Cardiac muscle cell (in vitro differentiated cells and primary cell): ENCODE measurements at places on chromosomes 13 and 19.

DNA sequence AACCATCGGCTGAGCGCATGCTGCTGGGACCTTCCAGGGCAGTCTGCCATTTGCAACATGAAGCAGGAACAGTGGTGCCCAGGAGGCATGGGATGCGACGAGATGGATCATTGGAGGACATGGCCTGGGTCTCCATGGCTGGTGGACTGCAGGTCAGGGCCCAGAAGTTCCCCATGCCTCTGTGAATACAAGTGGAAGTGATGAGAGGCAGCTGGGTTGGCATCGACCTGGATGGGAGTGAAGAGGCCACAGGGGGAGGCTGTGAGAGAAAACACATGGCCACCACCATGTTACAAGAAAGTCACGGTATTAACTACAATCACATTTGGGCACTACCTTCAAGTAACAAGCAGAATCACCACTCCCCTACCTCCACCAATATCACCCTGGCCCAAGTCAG lies 262.0 kb downstream of the FOXO1 start:
- DNase-seq, result no peak

GRCh38 chr19:29766100-29766499 lies 45.7 kb upstream of the CCNE1 start:
- no peak for DNase-seq

- no peak for DNase-seq
Observed at GRCh38 chr19:1942934-1943555, 2.1 kb downstream of the CSNK1G2 start.

DNA sequence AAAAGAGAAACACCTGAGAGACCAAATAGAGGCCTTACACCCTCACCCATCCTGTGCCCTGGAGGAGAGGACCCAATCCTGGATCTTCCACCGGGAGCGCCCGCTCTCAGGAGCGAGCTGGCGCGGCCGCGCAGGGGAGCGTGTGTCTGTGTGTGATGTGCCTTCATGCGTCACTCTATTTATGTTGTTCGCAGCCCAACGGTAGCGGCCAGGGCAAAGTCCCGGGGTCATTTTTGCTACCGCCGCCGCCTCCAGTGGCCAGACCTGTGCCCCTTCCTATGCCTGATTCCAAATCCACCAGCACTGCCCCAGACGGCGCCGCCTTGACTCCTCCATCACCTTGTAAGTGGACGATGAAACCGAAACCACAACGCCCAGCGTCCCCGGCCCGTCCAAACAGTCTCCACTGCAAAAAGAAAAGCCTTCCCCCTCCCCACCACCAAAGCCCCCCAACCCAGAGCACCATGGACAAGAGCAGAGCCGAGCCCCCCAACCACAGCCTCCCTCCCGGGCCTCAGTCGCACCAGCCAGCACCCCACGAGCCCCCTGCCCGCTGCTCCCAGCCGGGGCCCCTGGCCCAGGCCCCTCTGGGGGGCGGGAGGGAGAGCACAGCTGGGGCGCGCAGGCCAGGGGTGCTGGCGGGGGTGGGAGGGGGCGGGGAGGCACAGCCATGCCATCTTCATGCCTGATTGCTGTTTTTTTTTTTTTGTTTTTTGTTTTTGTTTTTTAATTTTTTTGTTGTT lies 14.7 kb downstream of the LYL1 start:
- DNase-seq, result no peak

DNA sequence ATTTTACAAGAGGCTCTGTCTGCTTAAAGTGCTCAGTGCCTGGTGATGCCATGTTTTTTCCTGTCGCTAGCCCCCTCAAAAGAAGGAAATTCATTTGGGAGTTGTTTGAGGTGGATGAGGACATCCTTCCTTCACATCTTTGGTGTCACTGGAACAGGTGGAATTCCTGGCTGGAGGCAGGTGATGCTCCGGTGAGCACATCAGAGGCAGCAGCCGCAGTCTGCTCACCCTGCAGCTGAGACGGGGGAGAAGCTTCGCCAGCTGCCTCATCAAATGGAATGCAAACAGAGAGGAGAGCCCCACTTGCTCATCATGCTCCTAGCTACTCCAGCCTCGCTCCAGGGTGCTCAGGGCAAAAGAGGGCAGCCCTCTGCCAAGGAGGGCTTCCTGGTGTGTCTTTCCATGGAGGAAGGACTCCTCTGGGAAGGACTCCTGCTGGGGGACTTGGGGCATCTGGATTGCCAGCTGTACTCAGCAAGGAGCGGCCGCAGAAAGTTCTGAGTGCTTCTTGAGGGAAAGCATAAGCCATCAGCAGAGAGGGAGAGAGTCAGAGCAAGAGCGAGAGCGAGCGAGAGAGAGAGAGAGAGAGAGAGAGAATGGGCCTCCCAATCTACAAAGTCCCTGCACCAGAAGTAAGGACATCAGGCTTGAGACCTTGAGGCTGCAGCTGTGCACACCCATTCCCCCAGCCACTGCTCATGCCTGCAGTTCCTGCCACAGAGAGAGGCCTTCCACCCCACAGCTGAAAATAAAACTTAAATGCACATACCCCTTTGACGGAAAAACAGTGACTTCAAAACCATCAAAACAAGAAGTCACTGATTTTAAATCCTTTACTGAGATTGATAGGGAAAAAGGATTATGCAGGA lies 74.3 kb upstream of the UBL3 start:
- no peak for DNase-seq

DNA sequence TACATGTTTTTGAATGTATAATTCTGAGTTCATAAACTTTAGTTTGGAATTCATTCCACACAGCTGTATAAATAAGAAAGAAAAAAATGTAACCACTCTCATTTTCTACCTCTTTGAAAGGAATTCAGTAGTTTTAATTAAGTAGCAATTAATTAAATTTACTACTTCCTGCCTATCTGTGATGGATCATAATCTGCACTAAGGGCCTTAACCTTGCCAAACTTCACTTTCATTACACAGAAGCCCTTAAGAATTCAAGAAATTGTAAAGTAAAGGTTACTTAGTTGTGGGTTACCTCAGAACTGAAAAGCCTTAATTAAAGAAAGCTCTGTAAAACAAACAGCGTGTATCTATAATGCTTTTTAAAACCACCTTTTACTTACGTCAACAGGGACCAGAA lies 111.9 kb upstream of the FBXL3 start:
- DNase-seq, result no peak

- DNase-seq, result no peak
Observed at GRCh38 chr19:44719262-44719701, 20.3 kb downstream of the CEACAM16 start.

DNA sequence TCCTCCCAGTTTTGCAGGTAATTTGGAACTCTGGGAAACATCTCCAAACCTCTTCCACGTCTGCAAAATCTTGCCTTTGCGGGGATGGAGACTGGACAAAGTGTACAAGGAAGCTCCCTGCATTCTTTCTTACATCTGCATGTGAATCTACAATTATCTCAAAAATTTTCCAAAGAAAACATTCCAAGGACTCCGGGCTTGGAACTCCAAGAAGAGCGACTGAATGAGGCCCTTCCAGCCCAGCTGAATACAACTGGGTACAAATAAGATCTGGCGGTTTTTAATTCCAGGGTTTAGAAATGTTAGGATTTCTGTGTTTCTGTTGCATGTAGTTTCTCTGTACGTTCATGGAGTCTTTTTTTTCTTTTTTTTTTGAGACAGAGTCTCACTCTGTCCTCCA lies 28.5 kb downstream of the EXOC3L2 start:
- DNase-seq, result no peak

DNA sequence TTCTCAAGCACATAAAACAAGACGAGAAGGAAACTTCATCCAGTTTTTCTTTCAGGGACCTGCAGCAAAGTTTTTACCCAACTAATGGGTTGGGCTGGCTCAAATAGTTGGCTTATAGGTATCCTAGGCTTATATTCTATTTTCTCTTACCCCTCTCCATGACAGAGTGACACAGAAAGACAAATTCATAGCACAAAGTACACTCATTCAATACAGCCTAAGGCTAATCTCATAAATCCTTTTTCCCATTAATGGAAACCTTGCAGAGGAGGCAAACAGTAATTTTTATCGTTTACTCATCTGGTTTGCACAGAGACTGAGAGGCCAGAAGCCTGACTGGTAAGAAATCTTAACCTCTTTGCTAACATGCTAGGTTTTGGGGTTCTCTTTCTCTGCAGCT lies 1589.9 kb downstream of the SLITRK1 start:
- no peak for DNase-seq

DNA sequence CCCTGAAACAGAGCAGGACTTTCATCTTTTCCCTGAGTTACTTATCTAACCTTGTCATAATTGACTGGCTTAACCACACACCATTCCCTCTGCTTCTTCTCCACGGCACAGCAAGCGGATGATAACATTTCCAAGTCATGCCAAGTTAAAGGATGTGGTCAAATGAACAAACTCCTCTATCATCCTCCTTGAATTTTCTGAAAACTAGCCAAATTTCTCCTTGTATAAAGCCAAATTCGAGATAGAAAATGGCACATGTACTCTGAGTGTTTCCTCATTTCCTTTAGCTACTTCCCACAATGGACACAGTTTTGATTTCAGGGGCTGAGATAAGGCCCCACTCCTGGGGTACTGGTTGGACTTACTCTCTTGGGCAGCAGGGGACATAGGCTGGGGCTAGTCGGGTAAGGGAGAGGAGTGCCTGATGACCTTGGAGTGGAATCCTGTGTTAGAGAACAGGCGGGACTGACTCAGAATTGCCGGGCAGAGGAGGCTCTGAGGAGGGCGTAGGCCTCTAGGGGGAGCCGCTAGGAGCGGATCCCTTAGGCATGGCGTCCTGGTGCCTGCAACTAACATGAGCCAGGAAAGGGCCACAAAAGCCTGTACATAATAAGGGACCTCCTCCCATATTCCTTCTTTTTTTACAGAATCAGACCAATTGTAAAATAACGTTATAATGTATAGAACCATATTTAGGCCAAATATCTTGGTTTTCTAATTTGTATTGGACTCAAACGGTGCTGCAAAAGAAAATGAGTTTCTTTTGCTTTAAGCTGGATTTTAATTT lies 20.3 kb upstream of the TMTC4 start:
- DNase-seq, result peak; percentile 97

DNA sequence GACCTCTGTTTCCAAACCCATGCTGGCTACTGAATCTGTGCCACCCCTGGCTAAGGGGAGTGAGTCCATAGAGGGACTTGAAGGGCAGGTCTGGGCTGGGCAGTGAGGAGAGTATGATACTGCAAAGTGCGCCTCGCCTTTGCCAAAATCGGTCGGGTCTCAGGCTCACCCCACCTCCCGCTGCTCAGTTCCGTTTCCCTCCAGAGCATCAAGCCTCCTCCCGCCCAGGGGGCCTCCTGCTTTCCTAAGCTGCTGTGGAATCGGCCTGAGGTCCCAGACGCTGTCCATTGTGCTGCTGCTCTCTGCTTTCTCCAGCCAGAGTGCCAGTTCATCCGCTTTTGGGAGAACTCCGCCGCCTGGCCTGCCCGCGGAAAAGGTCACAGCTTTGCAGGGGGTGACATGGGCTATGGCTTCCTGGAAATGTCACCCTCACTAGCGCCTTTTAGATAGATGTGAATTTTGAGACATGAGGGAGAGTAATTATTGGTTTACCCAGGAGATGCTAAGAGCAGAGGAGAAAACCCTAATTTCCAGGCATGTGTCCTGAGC lies 1418.4 kb downstream of the UQCRFS1 start:
- DNase-seq, result peak; percentile 65

- peak; percentile 21 for DNase-seq
Observed at GRCh38 chr13:32334671-32335070, 19.4 kb downstream of the BRCA2 start.

- no peak for DNase-seq
Observed at GRCh38 chr19:27744926-27745768, 1467.8 kb downstream of the UQCRFS1 start.

DNA sequence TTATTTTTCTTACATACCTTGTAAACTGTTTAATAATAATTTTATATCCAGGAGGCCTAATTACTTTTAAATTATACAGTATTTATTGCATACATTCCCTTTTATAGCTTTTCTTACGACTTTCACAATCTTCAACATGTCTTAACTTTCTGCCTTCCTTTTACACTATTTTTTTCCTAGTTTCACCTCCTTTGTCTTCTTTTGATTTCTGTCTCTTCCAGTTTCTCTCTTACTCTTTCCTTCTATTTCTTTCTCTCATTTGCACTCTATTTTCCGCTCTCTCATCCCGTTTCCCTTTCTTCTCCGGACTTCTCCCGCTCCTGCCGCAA lies 11.5 kb downstream of the ZNF552 start:
- no peak for DNase-seq

DNA sequence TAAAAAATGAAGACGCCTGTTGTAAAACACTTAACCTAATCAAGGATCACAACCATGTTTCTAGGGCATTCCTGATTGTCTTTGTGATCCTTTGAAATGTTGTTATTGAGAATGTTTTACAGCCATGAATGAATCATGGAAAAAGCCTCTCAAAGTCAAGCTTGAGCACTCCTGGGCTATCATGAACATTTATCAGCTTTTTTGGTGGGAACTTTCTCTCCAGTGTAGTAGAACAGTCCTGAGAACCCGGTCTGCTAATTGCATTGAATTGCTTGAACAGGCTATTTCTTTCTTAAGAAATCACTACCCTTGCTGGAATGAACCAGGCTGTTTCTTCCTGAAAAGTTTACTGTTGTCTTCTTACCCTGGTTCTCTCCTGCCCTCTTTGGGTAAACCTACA lies 516.5 kb downstream of the FGF9 start:
- no peak for DNase-seq

DNA sequence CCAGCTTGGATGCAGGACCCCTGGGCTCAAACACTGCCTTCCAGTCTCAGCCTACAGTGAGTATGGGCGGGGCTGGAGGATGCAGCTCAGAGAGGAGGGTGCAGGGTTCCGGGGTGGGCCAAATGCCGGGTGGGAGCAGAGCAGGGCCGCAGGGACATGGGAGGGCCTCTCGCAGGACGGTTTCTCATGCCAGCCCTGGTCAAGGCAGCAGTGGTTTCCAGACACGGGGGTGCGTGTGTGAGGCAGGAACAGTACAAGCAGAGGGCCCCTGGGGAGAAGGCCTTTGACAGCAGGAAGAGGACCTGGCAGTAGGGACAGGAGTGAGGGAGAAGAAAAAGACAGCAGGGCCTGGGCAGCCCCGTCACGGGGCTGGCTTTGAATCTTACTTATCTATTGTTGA lies 34.1 kb downstream of the CRTC1 start:
- DNase-seq, result no peak

DNA sequence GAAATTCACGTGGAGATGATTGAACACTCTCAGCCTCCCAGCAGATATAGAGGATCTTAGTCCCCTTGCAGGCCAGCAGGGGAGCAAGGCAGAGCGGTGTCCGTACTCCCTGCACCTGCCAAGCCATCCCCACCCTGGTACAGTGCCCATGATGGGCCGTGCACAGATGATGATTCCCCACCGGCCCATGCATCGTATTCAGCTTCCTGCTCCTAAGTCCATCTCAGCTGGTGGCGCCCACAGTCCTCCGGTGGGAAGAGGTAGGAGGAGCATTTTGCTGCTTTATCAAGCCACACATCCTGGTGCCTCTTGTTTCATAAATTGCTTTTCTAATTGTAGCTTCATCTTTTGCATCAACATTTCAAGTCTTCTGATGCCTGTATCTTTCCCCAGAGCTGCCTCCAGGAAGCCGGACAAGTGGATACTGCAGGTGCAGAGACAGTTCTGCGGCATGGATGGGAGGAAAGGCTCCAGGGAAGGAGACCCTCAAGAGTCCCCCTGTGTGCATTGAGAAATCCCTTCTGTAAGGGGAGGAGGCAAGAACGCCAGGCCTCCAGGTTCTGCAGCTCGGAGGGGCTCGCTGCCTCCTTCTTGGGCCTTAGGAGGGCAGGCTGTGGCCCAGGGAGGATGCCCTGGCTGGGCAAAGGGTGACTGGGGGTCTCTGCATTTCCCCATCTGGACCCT lies 55.3 kb downstream of the F2RL3 start:
- no peak for DNase-seq

GRCh38 chr13:34808649-34809048 lies 133.4 kb upstream of the NBEA start:
- no peak for DNase-seq
